ENCODE measurements at places on chromosomes 4 and X.

- DNase-seq = no peak
Measured at GRCh38 chr4:41160012-41160789, 54.1 kb downstream of the APBB2 start.

- DNase-seq = no peak
Measured at GRCh38 chr4:147779451-147779850, 47.6 kb downstream of the ARHGAP10 start.

DNA sequence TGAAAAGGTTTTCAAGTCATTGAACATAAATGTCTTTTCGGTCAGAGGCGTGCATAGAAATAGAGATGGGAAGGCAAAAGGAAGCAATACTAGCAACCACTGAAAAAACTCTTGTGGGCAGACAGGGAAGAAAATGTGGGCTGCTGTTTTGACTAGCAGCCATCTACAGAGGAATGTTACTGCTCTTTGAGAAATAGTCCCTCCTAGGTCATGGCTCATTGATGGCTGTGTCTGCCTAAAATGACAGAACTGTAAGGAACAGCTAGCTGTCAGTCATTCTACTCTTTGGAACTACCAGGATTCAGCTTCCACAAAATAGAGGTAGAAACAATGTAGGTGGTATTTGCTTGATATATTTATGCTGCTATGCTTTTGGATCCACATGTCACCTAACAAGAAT, 26.9 kb upstream of the TMPRSS11B start:
- DNase-seq = no peak

DNA sequence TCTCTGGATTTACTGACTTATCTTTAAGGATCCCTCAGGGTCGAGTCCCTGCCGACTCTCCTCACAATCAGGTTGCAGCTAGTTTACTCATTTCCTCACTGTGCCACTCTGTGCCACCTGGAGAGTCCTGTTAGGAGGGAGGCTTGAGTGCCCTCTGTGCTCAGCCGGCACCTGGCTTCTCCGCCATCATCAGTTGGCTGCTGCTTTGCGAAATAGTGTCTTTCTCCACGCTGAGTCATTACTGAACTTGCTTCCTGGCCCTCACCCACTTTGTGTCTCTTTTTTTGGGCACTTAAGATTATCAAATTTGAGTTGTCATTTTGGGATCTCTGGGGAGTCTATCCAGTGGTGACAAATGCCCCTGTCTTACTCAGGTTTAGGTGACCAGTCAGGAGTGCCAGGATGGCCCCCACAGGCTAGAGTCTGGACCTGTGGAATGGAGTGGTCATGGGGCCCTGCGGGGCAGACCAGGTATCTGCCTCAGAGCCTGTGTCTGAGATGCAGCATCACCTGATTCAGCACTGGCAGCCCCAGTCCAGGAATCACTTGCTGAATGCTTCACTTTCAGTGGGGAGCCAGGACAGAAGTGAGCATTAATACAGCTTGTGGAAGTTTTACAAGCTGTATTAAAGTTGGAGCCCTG, 37.7 kb downstream of the JADE1 start:
- DNase-seq = no peak

All from hypothalamus (tissue), 51 donors.